ENCODE measurements at places on chromosomes 5 and 9. TPM values are rescaled to one million over a fixed set of nuclear protein-coding genes. Genes with fewer than 3 reads are reported as not detected.

- no peak for DNase-seq
- no peak overlapping the region for H3K4me3 ChIP-seq
- no peaks in the 10 kb centered on the region for H3K36me3 ChIP-seq
- H3K27ac ChIP-seq, result no peak overlapping the region
- no peaks in the 10 kb centered on the region for H3K27me3 ChIP-seq
- peaks cover 5% of the 10 kb centered on the region for H3K4me1 ChIP-seq
Measured at GRCh38 chr5:81779916-81780266, 29.0 kb upstream of the SSBP2 start.

- peaks cover 2% of the 10 kb centered on the region for H3K27me3 ChIP-seq
- peaks cover 11% of the 10 kb centered on the region for H3K4me1 ChIP-seq
- no peak overlapping the region for H3K4me3 ChIP-seq
- no peaks in the 10 kb centered on the region for H3K36me3 ChIP-seq
- H3K27ac ChIP-seq, result no peak overlapping the region
Measured at GRCh38 chr9:69172895-69173294, 1.2 kb upstream of the TJP2 start.

GRCh38 chr5:126120939-126121338 lies 302.3 kb upstream of the GRAMD2B start:
- H3K4me1 ChIP-seq, result no peaks in the 10 kb centered on the region
- DNase-seq, result no peak
- no peak overlapping the region for H3K4me3 ChIP-seq
- H3K27ac ChIP-seq, result no peak overlapping the region
- no peaks in the 10 kb centered on the region for H3K27me3 ChIP-seq

The SLC6A7 gene
- 33.1 TPM for polyA plus RNA-seq

GRCh38 chr5:153883854-153884611 lies 154.7 kb downstream of the FAM114A2 start:
- H3K27ac ChIP-seq, result no peak overlapping the region
- no peak for DNase-seq
- no peak overlapping the region for H3K4me3 ChIP-seq
- no peaks in the 10 kb centered on the region for H3K27me3 ChIP-seq
- no peaks in the 10 kb centered on the region for H3K36me3 ChIP-seq
- no peaks in the 10 kb centered on the region for H3K4me1 ChIP-seq

The OR1Q1 gene
- not detected for polyA plus RNA-seq

DNA sequence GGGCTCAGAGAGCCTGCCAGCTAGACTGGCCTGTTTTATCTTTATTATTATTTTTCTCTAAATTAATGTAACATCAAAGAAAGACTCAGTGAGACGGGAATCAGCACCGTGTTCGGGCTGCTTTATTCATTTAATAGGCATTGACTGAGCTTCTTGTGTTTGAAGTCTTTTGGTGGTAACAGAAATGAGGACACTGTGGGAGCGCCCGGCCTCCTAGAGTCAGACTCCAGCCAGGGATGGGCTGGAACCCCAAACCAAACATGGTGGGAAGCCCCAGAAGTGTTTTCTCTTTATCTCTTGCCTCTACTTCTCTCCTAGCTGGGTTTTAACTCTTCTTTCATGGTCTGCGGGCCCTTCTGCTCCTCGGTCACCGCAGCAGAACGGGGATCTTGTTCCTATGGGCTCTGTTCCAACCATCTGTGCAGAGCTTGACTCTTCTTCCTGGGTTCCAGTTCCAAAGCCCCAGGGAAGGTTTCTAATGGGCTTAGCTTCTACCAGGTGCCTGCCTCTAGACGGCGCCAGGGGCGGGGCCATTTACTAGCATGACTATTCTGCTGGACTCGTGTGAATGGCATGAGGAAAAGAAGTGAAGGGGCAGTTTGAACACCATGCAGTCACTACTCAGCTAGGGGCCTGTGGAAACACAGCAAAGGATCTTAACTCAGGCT lies 123.8 kb downstream of the FGF18 start:
- H3K27me3 ChIP-seq, result no peaks in the 10 kb centered on the region
- no peak overlapping the region for H3K27ac ChIP-seq
- DNase-seq, result no peak
- H3K36me3 ChIP-seq, result no peaks in the 10 kb centered on the region
- no peaks in the 10 kb centered on the region for H3K4me1 ChIP-seq

GRCh38 chr9:69170231-69170630 lies 3.8 kb upstream of the TJP2 start:
- H3K27ac ChIP-seq, result no peak overlapping the region
- no peaks in the 10 kb centered on the region for H3K27me3 ChIP-seq
- H3K36me3 ChIP-seq, result no peaks in the 10 kb centered on the region
- no peak for DNase-seq
- no peak overlapping the region for H3K4me3 ChIP-seq

GRCh38 chr5:138658676-138659075 lies 83.5 kb upstream of the HSPA9 start:
- no peaks in the 10 kb centered on the region for H3K36me3 ChIP-seq
- peaks cover 52% of the 10 kb centered on the region for H3K4me1 ChIP-seq
- DNase-seq, result no peak
- no peak overlapping the region for H3K4me3 ChIP-seq
- no peak overlapping the region for H3K27ac ChIP-seq

DNA sequence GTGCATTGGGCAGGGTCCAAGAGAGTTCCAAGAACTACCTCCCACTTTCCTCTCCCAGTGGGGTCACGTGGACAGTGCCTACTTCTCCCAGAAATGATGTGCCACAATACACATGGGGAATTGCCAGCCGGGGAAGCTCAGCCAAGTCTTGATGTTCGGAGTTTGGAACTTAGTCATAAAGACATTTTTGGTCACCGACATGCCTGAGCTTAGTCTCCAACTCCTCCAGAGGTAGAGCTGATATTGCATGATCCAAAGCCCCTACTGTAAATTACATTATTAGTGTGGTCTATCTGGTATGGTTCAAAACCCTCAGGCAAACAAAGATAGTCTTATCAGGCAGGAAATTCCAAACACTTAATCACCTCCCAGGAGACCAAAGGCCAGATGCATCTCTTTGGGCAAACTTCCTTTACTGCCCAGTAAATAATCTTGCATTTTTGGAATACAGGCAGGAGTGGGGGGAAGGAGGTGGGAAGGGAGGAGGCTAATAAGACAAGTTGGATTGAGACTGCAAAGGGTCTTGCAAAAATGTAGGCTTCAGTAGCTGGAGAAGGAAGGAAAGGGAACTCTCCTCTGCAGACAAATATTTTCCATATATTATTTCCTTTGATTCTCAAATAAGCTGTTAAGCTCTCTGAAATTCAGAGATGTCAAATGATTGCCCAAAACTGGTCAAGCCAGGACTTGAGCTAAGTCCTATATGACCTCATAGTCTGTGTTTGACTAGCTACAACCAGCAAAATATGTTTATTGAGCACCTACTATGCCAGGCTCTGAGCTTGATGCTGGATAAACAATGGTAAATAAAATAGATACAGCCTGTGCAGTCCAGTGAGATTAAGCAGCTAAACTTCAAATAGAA lies 99.4 kb downstream of the DRD1 start:
- H3K27me3 ChIP-seq, result peaks cover 3% of the 10 kb centered on the region
- peaks cover 3% of the 10 kb centered on the region for H3K4me1 ChIP-seq
- H3K27ac ChIP-seq, result no peak overlapping the region

The PDLIM7 gene
- polyA plus RNA-seq, result 128 TPM

All from spinal cord (tissue), 10 donors.